ENCODE measurements at places on chromosomes 4 and X.

DNA sequence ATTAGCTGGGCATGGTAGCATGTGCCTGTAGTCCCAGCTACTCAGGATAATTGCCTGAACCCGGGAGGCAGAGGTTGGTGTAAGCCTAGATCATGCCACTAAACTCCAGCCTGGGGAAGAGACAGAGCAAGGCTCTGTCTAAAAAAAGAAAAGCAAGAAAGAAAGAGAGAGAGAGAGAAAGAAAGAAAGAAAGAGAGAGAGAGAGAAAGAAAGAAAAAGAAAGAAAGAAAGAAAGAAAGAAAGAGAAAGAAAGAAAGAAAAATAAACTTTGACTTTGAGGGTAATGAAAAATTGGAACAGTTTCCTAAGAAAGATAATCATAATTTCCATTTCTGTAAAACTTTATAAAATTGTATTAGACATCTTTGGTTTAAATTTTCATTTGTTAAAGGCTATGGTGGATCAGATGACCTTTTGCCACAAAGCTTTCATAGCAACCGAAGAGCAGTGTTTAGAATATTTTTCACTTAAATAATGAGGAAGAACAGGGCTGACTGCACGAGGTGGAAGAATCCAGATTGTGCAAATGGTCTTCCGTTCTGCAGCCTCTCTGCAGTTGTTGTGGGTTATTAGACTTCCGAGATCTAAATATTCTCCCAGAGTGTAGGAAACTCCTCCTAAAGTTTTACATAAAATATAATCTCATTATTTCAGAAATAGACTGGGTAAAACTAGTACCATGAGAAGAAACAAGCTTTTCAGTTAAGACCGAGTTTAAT, 55.9 kb downstream of the RBM47 start:
- DNase-seq, result peak; percentile 90

- DNase-seq, result no peak
These were observed 92.5 kb downstream of the GASK1B start for GRCh38 chr4:158080354-158080753.

- no peak for DNase-seq
These were observed 19.8 kb upstream of the FMR1 start for GRCh38 chrX:147891896-147892295.

- no peak for DNase-seq
These were observed 1.9 kb downstream of the BCORL1 start for GRCh38 chrX:129984111-129984958.

GRCh38 chr4:56704089-56704871, 23.2 kb upstream of the HOPX start:
- no peak for DNase-seq

DNA sequence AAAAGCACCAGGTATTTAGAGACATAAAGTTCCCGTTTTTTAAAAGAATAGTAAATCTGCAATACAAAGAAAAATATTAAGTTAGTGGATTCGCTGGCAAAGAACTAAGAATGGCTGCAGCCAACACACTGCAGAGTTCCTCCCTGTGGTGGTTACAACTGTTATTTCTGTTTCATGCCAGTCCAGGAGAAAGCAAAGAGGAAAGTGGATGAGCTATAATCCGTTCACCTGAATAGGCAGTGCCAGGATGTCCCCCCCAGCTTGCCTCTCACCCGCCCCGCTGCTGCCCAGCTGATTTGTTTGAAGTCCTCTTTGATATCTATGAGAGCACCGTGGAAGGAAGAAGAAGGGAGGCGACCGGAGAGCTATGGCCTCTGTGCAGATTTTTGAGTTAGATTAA, 63.9 kb downstream of the PTCHD1 start:
- DNase-seq, result no peak

GRCh38 chr4:107689912-107690587, 30.0 kb downstream of the PAPSS1 start:
- DNase-seq, result peak; percentile 7

DNA sequence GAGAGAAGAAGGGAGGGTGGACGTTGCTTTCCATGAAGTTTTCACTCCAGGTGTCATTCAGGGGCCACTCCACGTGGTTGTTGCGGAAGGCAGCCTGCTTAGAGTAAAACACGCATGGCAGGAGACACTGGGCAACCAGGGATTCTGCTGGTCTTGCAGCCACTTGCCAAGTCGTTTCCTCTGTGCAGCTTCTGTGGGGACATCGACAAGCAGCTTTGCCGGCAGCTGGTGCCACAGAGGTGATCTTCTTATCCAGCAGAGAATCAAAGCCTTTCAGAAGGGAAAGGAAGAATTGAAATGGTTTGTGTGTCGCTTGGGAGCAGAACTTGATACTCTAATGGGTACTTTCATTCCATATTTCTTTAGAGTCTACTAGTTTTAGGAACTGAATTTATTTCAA, 867.1 kb upstream of the TENM3 start:
- no peak for DNase-seq

GRCh38 chrX:140440876-140441275, 64.0 kb downstream of the SOX3 start:
- no peak for DNase-seq

GRCh38 chr4:38411092-38411491, 252.9 kb upstream of the KLF3 start:
- no peak for DNase-seq

GRCh38 chr4:188374871-188375270, 235.6 kb downstream of the TRIML1 start:
- DNase-seq, result no peak

DNA sequence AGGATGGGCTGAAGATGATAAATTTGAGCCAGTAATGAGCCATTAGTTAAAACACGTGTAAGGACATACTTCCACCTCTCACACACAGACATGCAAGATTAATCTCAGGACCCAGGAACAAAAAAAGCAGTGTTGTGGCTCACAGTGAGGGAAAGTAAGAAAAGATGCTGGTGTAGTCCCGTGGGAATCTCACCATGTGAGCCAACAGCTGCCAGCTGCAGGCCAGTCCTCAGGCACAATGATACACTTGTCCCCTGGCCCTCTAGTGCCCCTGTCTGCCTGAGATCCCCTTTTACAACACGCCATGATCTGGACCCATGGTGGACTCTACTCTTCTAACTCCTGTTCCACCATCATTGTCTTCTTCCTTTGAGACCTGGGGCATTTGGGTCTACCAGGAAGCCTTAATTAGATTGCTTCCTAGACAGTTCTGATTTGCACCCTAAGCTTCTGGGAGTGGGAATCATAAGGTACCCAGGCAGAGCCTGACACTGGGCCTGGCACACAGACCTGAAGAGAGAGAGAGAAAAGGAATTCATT, 194.7 kb downstream of the STIM2 start:
- no peak for DNase-seq

DNA sequence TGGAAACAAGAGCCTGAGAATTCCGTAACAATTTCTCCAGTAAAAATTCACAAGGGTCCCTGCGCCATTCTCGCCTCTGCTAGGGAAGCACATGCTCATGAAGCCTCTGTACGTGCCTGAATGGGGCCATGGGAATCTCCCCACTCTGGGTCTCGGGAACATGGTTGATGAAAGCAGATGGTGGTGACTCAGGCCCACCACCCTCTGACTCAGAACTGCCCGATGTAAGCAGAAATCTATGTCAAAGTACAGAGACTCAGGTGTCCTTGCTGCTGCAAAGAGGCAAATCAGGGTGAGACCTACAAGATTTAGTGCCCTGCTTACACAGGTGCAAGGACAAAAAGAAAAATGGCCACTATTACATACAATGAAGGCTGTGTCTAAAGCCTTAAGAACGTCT, 65.0 kb downstream of the SCD5 start:
- DNase-seq, result no peak

DNA sequence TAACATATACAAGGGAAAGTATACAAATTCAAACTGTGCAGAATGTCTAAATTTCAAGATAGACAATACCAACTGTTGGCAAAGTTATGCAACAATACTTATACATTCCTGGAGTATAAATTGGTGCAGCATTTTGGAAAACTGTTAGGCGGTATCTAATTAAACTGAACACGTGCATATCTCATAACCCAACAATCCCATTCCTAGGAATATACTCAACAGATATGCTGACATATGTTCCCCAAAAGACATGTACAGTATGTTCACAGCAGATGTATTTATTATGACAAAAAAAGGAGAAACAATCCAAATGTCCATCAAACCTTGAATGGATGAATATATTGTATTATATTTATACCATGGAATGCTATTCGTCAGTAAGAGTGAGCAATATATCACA, 16.4 kb upstream of the FAM9B start:
- DNase-seq, result no peak

GRCh38 chr4:30844861-30845582, 124.9 kb downstream of the PCDH7 start:
- no peak for DNase-seq

DNA sequence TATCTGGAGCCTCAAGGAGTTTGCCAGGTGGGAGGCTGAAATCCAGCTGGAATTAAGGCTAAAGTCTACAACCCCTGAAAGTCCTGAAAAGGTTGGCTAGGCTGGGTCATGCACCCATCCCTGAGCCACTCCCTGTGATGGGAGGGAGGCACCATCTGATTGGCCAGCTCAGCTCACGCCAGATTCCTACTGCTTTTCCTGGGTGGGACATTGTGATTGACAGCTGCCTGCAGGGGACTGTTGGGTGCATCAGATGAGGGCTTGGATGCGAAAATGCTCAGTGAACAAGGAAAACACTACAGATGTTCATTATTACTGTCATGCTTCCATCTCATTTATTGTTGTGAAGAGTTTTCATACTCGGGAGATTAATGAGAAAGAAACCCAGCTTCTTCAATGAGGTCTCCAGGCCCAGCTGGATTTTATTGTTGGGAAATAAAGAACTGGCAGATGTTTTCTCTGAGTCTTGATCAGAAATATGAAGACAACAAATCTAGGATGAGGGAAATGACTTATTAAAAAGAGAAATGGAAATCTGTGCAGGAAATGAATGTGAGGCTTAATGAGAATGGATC, 185.9 kb downstream of the STK32B start:
- DNase-seq, result no peak

DNA sequence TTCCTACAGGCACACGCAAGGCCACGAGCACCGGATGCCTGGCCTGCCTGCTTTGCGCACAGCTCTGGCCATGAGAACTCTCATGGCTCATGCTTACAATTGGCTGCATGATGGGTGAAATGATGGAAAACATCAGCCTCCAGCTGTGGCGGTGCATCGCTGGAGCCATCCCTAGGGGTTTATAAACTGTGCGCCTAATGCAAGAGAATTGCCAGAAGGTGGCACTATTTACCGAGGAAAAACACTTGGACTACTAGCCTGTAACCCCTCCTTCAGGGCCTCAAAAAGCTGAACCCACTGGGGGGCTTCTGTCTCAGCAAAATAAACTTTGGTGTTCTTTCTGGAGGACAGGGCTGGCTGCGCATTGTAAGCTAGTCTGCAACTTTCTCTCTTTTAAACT, 51.9 kb downstream of the PHKA2 start:
- peak; percentile 12 for DNase-seq

DNA sequence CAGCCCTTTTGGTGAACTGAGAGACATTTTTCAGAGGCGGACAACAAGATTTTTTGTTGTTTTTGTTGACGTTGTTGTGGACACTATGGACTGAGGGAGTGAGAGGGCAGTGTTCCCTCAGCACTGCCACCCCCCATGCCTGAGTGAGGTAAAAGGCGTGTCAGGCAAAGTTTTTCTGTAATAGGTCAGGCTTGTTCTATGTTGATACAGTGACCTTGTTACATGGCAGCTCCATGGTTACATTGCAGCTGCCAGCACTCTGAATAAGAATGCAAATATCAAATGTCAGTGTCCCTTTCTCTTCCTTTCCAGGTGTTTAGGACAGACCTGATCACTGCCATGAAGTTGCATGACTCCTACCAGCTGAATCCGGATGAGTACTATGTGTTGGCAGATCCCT, 36.6 kb downstream of the JADE1 start:
- DNase-seq, result no peak

GRCh38 chr4:111883557-111883999, 261.7 kb upstream of the FAM241A start:
- no peak for DNase-seq

- DNase-seq, result no peak
These were observed 21.9 kb downstream of the ERCC6L start for GRCh38 chrX:72216973-72217372.

DNA sequence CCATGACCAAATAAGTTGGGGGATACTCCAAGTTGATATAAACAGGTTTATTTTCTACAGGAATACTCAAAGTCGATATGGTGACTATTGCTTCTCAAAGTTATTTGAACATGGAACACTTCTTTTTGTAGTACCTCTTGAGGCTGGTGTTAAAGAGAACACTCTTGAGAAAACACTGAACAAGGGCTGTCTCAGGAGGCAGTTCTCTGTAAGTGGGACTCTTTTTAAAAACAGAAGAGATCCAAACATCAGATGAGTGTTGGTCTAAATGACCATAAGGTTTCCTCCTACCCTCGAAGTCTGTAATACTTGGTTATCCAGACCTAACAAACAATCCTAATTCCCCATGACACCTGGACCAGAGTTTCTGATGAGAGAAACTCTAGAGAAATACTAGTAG, 223.2 kb upstream of the TEX13C start:
- DNase-seq, result no peak

GRCh38 chrX:139931646-139932072, 1.2 kb downstream of the ATP11C start:
- DNase-seq, result no peak

GRCh38 chr4:85763202-85763601, 288.3 kb downstream of the ARHGAP24 start:
- DNase-seq, result no peak

- no peak for DNase-seq
These were observed 370.8 kb upstream of the DIPK2B start for GRCh38 chrX:45571453-45571852.

Measured in CD14-positive monocyte (primary cell).